ENCODE measurements at places on chromosomes 7 and 10.
A peak's percentile ranks its signal among the peaks of the same experiment; 100 is the strongest.

DNA sequence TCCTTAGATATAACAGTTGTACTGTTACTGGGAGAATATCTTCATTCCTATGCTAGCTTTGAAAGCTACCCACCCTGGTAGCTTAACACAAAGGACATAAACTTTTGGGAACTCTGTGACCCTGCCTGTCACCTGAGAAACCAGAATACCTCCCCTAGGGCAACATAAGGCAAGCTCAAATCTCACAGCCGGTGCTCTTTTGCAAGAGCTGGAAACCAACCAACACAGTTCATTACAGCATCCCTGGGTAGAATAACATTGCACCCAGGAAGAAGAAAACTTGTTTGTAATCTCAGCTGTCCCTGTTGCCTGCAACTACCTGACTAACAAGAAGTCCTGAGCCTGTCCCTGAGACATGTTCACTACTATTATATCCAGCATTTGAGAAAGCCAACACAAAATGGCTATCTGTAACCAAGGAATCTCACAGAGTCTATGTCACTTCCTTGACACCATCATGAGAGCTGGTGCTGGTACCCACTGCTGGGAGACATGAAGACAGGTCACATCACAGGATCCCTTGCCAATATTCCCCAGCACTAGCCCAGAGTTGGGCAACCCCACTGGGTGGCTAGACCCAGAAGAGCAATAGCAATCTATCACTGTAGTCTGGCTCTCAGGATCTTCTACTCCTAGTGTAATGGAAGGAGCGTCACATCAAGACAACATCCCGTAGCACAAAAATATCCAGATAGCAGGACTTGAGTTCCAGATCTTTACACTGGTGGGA lies 31.3 kb downstream of the AKR1C3 start:
- no peak for DNase-seq

- no peak for DNase-seq
Observed at GRCh38 chr7:119974972-119975371, 298.0 kb upstream of the KCND2 start.

GRCh38 chr7:150755473-150756099 lies 18.4 kb downstream of the GIMAP5 start:
- DNase-seq, result no peak

DNA sequence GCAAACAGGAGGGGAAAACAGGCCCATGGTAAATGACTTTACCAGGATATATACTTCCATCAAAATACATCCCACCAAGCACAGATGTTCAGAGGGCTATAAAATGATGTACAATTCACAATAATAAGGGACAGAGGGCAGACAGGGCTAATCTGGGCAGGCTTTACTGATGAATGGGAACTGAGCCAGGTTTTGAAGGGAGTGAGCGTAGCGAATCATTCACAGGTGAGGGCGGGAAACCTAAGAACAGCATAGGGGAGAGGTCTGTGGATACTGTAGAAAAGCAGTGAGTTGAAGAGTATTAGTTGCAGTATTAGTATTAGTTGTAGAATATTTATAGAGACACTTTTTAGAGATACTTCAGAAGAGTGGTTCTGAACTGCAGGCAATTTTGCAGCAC lies 180.8 kb downstream of the JAZF1 start:
- DNase-seq, result no peak

DNA sequence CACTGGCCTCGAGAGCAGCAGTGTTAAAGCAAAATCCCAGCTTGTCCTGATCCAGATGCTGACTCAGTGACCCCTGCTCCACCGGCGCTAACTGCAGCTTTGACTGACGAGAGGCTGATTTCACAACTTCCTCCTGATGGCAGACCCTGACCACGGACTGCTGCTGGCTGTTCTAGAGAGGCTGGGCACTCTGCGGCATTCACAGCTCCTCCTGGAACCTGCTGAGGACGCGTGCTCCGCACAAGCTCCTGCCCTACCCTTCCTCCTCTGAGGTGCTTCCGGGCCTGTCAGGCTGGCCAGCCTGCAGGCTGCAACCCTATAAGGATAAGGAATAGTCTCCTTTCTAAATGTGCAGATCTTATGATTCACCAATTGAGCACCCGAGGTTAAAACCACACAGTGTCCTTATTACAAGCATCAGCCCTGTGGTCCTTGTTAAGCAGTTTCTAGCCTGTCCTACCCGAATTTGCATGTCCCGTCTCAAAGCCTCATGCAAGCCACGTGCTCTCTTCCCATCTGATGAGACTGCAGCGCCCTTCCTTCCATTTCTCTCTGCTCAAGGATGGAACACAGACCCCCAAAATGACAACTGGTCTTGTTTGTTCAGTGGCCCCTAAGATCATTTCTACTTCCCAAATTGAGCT lies 35.5 kb upstream of the NCAPG2 start:
- no peak for DNase-seq

- no peak for DNase-seq
Observed at GRCh38 chr10:71887743-71888142, 36.7 kb upstream of the PSAP start.

- DNase-seq, result no peak
Observed at GRCh38 chr10:97047788-97048187, 138.0 kb downstream of the SLIT1 start.

DNA sequence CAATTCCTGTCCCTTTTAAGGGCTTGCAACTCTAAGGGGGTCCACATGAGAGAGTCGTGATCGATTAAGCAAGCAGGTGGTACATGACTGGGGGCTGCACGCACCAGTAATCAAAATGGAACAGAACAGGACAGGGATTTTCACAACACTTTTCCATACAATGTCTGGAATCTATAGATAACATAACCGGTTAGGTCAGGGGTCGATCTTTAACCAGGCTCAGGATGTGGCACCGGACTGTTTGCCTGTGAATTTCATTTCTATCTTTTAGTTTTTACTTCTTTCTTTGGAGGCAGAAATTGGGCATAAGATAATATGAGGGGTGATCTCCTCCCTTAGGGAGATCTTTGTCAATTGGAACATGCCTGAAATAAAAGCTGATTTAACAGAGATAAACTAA lies 370.1 kb downstream of the IPMK start:
- DNase-seq, result no peak

GRCh38 chr10:31669357-31669756 lies 259.3 kb downstream of the ARHGAP12 start:
- DNase-seq, result no peak

DNA sequence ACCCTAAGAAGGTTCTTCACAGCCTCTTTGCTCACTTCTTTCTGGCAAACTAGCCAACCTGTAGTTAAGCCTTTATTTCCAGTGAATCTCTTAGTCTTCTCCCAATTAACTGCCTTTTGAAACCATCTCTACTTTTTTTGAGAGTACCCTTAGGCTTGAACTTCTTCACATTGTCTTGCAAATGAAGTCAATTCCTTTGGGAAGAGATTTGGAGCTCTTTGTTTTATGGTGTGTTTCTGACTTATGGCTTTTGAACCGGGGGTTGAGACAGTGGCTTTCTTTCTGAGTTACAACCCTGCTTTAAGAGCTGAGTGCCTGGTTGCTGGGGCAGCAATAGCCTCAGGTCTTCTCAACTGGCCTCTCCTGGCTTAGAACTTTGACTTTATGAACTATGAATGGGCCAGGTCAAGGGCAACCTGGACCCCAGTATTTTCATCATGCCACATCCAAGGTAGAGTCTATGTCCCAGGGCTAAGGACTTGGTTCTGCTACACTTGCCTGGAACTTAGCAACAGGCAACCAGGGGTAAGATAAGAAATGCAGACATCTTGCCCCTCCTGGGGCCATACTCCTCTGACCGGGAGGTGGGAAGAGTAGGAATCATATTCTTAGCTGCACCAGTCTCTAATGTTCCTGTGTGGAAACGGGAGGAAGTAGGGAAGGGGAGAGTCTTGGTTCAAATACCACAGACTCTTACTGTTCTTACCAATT lies 53.0 kb downstream of the SP4 start:
- DNase-seq, result no peak

DNA sequence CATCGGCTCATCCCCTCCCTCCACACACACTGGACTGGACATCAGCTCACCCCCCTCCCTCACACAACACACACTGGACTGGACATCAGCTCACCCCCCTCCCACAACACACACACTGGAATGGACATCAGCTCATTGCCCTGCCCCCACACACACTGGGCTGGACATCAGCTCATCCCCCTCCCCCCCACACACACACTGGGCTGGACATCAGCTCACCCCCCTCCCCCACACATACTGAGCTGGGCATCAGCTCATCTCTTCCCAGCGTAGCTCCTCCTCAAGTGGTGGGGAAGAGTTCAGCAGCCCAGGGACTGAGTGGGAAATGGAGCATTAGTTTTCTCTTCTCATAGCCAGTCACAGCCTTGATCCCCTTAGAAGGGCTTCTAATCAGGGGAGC lies 58.1 kb upstream of the WDR11 start:
- DNase-seq, result no peak

DNA sequence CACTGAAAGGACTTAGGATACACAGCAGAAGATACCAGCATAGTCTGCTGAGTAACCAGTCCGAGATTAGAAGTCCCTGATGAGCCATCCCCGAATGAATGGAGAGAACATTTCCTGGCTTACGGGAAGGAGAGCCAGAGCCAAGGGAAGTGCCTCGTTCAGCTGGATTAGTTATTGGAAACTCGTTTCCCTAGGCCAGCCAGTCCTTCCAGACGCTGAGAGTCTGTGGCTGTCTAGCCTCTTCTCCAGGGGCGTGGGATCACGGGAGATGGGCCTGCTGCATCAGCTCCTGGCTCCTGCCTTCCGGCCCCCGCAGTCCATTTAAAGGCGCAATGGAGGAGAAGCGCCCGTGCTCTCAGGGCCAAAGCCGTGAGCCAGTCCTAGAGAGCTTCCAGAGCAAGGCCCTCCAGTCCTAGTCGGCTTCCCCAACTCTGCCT lies 712.8 kb downstream of the PARD3 start:
- DNase-seq, result no peak

GRCh38 chr7:12620371-12620770 lies 49.9 kb downstream of the SCIN start:
- DNase-seq, result no peak

- no peak for DNase-seq
Observed at GRCh38 chr10:27464993-27465392, 39.1 kb upstream of the RAB18 start.

DNA sequence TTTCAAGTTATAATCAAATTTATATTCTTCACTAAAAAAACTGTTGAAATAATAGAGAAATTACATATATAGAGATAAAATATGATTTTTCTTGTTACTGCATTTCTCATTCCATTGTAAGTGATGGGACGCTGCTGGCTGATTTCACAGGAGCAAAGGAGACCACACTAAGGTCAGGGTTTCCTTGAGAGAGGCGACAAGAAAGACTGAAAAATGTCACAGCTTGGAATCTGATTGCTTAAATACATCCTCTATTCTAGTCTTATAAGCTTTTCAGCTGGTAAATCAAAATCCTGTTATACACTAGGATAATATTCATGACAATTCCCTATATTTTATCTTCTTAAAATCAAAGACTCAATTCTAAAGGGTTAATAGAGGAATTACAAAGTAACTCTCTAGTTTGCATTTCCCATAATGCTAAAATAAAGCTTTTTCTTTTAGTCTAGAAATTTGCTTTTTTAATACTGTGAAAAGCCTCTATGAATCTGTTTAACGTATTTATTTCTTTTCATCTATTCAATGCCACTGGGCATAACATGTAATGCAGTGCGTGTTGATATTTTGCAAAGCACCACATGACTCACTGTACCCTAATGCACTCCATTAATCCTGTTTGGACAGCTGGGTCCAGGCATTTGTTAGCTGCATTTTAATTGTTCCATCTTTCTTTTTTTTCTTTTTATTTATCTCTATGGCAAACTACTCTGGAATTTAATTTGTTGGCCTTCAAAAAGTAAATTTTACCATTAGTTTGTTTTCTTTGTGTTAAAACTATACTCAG lies 81.7 kb downstream of the RNF32 start:
- DNase-seq, result no peak

GRCh38 chr10:97849687-97850402 lies at the start of gene GOLGA7B:
GOLGA7B (plus strand) TSS chr10:97849843; CDS start chr10:97850304, 461 bp downstream.
- DNase-seq, result peak; percentile 32

DNA sequence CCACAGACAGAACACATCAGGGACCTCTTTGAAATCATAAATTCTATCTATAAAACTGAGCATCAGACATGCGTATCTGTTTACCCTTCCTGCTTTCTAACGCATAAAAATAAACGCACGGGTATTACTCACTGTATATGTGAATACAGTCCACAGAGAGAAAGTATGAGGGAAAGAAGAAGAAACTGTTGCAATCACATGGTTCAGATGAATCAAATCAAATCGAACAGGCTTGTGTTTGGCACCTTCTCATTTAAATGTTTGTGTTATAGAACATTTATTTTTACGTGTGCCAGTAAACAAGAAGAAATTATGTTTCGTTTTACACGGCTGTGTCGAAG lies 322.0 kb downstream of the FRMD4A start:
- no peak for DNase-seq

DNA sequence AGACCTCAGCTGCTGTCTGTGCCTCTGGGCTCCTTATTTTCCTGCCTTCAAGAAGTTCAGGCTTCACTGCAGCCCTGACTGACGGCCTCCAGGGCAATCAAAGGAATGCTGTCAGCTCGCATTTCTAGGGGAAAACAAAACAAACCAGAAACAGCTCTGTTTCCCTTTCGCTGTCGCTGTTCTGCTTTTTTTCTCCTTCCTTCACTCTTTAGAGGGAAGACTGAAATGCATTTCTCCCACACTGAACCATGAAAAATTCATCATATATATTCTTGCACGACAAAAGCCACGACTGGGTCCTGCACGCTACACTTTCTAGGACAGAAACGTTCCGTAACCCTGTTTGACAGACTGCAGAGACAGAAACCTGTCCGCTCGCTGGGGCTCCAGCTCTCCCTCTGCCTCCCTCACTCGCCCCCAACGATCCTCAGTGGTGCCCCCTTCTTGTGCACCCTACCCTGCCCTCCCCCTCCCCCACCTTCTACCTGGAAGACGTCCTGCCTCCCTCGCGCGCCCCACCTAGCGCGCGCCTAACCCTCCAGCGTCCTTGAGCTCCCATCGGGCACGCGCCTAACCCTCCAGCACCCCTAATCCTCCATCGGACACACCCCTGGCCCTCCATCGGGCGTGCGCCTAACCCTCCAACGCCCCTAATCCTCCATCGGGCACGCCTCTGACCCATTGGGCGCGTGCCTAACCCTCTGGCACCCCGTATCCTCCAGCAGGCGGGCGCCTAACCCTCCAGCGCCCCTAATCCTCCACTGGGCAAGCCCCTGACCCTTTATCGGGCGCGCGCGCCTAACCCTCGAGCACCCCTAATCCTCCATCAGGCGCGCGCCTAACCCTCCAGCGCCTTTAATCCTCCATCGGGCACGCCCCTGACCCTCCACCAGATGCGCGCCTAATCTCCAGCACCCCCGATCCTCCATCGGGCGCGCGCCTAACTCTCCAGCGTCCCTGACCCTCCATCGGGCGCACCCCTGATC lies 37.1 kb downstream of the SVOPL start:
- DNase-seq, result no peak

DNA sequence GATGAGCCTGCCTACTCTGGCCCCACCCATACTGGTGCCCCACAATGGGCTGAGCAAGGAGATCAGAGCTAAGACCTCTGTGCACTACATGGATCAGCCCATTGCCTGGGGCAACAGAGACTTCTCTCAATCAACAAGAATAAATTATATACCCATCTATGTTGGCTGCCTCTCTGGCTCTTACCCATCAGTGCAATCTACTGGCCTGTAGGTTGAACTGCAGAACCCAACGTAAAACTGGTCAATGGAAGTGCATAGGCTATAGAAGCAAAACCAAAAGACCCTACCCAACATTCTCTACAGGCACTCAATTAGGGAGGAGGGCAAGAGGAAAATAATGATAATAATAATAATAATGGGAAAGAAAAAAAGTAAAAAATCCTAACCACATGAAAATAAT lies 574.3 kb downstream of the MAGI2 start:
- no peak for DNase-seq

- DNase-seq, result no peak
Observed at GRCh38 chr10:43083764-43084163, 6.9 kb downstream of the RET start.

Measured in stimulated activated CD4-positive, alpha-beta T cell treated with anti-CD3 and anti-CD28 coated beads, Interleukin-12 subunit alpha, Interleukin-12 subunit beta, amount 100 ng/mL, for 24 hours (primary cell).